ENCODE measurements at places on chromosomes 4 and X.

GRCh38 chrX:112630187-112630586 lies 49.6 kb downstream of the LHFPL1 start:
- DNase-seq, result no peak

- DNase-seq, result no peak
Measured at GRCh38 chrX:32896088-32896487, 315.3 kb downstream of the DMD start.

GRCh38 chrX:41720125-41720779 lies 3.7 kb upstream of the GPR82 start:
- no peak for DNase-seq

DNA sequence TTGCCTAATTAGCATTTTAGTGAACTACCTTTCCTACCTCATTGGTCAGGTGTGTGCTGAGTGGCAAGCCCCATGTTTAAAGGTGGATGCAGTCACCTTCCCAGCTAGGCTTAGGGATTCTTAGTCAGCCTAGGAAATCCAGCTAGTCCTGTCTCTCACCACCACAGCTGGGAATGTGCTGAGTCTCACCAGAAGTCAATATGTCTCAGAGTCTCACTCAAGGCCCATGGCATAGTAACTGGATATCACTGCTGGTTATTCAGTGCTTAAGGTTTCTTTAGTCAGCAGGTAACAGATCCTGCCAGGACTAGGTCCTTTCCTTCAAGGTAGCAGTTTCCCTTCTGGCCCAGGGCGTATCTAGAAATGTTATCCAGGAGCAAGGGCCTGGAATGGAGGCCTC lies 136.5 kb downstream of the COX18 start:
- DNase-seq, result no peak

DNA sequence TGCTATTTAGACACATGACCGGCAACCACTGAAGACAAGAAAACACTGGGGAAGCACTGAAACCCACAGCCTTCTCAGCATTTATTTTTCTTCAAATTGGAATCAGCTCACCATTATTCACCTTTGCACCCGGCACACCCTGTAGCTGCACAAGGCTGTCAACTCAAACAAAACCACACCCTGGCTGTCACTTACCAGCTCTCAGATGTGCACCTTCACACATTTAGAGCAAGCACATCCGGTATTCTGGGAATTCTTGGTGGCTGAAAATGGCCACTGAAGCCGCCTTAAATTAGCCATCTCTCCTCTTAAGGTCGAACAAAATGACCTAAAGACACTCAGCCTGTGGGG lies 5.9 kb downstream of the ZFYVE28 start:
- DNase-seq, result no peak

- DNase-seq, result no peak
Measured at GRCh38 chrX:43592597-43592996, 63.5 kb upstream of the MAOA start.

GRCh38 chrX:39883666-39884065 lies 214.1 kb downstream of the BCOR start:
- DNase-seq, result no peak

DNA sequence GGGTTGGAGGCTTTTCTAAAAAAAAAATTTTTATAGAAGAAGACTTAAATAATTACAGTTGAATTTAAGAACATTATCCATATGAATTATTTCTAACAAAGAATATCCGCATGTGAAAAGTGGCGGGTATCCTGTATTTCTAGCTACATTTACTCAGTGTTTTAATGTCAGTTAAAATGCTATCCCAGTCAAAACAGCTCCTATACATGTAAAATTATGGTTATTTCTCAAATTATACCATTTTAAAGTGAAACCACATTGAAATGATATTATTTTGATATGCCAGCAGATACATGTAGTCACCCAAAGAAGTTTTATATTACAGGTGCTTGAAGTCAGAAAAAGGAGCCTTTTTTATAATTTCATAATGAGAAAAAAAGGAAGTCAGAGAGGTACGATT lies 168.5 kb upstream of the ATOH1 start:
- DNase-seq, result no peak

- no peak for DNase-seq
Measured at GRCh38 chr4:107877361-107877760, 52.6 kb downstream of the SGMS2 start.

- DNase-seq, result no peak
Measured at GRCh38 chr4:53483250-53483649, 105.8 kb downstream of the FIP1L1 start.

- DNase-seq, result peak; percentile 55
Measured at GRCh38 chr4:16663732-16664131, 234.7 kb downstream of the LDB2 start.

Data from fibroblast of skin of left quadriceps (primary cell).